ENCODE measurements at places on chromosomes 1 and 21.

DNA sequence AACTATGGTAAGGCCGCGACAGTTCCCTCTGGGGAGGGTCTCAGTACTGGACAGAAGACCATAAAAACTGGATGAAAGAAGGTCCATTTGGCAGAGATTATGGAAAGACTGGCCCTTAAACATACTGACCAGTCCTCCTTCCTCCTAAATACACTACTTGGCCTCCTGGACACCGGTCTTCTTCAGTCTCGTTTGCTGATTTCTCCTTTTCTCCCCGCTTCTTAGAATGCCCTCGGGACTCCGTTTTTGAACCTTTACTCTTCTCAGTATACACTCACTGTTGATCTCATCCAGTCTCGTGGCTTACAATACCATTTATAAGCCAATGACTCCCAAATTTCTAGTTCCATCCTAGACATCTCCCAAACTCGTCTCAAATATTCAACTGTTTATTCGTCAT, 694 bp upstream of the MRPL9 start:
- DNase-seq: no peak

DNA sequence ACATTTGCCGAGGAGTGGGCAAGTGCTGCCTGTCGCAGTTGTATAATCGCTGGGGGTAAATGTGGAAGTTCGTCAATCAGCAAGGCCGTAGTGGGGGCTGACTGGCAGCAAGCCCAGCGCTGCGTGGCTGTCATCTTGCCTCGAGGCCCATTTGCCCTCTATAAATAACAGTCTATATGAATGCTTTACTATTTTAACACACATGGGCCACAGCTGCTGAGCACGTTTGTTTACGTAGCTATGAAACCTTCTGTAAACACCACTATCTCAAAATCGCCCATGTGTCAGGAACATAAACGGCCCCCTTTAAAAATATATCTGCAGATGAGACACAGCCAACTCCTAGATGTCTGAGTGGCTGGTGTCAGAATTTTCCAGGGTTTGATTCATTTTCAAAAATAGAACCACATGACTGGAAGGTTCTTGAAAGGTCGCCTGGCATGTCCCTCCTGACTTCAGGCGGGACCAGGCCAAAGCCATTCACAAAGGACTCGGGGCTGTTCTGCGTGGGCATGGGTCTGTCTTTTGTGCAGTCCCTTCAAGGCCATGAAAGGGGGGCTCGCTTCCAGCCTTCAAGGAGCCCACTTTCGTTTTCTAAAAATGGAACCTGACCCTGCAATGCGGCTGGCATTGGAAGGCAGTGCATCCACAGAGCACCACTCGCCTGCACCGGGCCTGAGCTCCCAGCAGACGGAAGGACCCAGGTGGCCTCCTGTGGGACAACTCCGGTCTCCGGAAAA, 205.5 kb downstream of the KCNJ6 start:
- DNase-seq: no peak

GRCh38 chr21:27816301-27816700, 849.4 kb upstream of the ADAMTS5 start:
- DNase-seq: no peak

DNA sequence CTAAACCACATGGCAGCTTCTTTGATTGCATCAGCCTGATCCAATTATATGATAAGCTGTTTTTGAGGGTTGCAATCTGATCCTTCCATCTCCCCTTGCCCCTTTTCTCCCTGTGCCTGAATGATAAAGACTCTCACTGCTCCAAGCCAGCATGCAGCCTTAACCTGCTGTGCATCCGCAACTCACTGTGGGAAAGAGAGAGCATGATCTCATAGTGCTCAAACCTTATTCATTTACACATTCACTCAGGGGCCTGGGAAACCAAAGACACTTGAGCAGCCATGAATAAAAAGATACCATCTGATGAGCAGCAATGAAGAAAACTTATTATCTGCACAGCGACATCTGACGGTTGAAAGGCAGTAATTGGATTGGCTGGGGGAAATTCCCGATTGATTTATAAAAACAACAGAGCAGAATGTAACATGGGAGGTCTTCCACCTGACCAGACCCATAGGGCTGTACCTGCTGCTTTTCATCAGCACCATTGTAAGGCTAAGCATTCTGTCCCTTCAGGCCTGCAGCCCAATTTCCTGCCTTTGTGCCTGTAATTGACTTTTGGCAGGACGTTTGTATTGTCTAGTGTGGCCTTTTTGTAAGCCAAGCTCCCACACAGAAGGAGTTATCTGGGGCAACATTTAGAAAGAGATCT, 62.5 kb downstream of the KIAA0040 start:
- DNase-seq: no peak

DNA sequence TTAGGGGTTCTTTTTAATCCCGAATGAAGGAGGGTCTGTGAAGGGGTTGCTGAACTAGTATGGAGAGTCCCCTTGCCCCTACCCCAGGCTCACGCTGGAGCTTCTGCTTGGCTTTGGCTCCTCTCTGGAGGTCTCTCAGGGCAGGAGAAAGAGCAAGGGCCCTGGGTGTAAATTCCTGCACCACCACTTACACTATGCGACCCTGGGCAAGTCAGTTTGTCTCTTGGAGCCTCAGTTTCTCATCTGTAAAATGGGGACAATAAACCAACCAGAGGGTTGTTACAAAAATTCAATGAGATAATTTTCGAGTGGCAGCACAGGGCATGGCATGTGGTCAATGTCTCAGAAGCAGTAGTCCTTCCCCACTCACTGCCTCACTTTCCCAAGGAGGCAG, 11.4 kb downstream of the FOXO6 start:
- no peak for DNase-seq

GRCh38 chr1:193355178-193355577, 168.8 kb upstream of the B3GALT2 start:
- no peak for DNase-seq

GRCh38 chr1:199723250-199723956, 304.1 kb upstream of the NR5A2 start:
- DNase-seq: no peak

DNA sequence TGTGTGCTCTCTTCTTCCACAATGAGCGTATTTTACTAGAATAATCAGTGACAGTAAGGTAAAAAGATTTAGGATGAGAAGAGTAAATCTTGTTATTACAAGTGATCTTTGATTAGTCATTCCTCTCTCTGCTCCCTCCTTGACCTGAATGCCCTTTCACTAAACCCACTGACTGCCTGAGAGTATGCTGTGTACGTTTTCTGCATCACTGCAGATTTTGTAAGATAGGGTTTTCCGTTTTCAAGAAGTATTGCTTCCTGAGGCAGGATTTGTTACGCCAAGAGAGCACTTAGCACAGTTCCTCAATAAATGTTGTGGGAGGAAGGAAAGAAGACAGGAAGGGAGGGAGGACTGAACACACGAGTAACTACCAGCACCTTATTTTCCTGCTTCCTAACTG, 7.7 kb upstream of the LAMB3 start:
- DNase-seq: no peak

- no peak for DNase-seq
These were observed 9.3 kb downstream of the LEPR start for GRCh38 chr1:65429806-65430205.

Measured in T follicular helper cell (primary cell).